ENCODE measurements at places on chromosomes 13 and 19.

GRCh38 chr19:7887408-7888144 is 734 bp upstream of the LRRC8E start:
- DNase-seq: no peak

DNA sequence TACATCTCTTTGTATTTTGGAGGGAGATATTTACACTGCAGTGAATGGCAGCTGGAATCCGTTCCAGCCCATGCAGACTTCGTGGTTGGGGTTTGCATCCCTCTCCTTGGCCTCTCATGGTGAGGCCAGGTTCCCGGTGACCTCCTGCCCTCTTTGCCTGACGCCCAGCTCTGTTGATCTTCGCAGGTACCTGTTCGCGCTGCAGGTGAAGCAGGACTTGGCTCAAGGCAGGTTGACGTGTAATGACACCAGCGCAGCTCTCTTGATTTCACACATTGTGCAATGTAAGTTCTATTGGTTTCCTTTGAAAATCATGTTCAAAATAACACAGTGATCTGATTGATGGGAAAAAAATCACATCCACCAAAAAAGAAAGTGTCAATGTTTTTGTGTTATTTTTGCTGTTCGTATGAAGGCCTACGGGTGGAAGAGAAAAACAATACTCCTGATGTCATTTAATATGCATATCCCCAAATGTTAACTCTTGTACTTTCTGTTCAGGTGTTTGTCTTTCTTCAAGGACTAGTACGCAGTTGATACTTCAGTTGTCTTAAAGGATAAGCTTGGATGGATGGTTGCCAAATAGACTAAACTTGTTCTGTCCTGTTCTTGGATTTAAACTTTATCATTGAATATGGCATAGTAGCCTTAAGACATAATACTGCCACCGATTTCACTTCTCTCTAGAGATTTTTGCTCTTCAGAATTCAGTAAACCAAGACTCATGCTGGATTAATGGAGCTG is 199.1 kb downstream of the STK24 start:
- DNase-seq: no peak

DNA sequence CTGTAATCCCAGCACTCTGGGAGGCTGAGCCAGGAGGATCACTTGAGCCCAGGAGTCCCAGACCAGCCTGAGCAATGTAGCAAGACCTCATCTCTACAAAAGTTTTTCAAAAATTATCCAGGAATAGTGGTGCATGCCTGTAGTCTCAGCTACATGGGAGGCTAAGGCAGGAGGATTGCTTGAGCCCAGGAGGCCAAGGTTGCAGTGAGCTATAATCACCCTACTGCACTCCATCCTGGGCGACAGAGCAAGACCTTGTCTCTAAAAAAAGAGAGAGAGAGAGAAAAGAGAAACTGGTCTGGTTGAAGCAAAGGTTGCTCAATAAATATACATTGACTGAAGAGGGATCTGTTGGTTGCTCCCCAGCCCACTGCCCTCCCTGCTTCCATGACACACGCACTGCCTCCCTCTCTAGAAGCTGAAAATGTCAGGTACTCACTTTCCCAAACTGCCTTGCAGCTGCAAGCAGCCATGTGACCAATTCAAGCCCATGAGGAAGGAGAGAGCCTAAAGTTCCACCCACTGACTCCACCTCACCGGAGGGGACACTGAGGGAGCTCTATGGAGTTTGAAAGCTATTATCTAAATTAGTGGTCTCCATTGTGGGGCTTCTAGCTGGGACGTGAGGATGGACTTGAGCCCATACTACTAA is 14.0 kb downstream of the CEACAM16 start:
- DNase-seq: no peak

DNA sequence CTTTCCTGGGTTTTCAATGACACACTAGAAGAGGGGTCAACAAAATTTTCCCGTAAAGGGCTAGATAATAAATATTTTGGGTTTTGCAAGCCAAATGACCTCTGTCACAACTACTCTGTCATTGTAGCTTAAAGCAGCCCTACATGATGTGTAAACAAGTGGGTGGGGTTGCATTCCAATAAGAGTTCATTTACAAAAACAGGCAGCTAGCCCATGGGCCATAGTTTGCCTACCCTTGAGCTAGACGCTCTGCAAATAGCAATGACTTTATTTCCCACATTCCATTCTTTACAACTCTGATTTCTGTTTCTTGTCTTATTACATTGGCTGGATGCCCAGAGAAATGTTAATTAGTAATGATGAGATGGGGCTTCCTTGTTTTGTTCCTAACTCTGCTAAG is 76.0 kb downstream of the ZNF557 start:
- no peak for DNase-seq

DNA sequence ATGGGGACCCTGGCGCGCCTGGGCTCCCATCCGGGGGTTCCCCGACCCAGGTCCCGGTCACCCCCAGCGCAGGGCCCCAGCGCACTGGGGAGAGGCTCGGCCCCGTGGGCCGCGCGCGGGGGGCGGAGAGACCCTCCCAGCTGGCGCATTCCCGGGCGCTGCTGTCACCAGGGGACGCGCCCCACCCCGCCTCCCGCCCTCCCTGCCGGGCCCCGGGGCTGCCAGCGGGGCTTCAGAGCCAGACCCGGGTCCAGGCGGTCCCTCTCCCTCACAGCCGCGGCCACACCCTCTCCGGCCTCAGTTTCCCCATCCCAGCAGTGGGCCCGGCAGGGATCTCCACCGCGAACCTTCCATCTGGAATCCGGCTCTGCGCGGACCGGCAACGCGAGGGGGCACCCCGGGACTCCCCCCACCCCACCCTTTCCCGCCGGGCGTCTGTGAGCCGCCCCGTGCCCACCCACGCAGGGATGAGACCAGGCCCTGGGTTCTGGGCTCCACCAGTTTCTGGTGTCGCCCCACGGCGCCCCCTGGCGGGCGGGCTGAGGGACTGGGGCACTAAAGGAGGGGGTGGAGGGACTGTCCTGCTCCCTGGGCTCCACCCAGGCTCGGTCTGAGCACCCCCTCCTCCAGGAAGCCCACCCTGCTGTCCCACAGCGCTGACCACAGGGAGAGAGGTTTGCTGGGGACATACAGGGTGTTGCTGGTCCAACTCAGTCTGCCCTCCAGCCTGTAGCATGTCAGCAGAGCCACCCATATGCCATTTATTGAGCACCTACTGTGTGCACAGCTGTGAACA is 878 bp upstream of the ADAMTSL5 start:
- no peak for DNase-seq

DNA sequence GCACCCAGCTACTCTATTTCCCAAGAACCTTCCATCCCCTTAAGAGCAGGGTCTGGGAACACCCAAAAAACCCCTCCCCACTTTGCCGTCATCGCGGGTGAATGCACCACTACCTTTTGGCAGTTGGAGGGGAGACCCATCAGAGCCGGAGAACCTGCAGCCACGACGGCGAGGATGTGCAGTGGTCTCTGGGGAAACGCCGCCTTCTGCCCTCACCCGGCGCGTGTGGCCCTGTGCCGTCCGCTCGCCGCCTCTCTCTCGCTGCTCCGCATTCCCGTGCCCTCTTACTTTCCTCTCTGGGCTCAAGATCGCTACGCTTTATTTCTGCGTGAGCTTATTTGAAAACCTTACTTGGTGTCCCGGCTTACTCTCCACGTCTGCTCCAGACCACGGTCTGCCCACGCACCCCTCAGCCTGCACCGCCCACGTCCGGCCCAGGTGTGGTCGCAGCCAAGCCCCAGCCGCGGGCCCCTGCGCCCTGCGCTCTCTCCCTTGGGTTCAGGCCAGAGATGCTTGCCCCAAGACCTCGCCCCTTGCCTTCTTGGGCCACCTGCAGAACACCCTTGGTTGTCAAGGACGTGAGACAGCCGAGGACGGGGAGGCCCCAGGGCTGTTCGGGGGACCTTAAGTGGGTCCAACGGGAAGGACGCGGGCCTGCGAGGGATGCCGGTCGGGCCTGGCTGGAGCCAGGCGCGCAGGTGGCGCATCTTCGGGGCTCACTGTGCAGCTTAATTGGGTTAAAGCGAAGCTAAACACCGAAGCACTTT is 2.0 kb upstream of the MAB21L1 start:
- no peak for DNase-seq

- peak; percentile 67 for DNase-seq
Observed at GRCh38 chr19:15248648-15249527, 16.6 kb upstream of the EPHX3 start.

GRCh38 chr13:64248371-64249065 is 2832.9 kb upstream of the PCDH20 start:
- DNase-seq: peak; percentile 0

DNA sequence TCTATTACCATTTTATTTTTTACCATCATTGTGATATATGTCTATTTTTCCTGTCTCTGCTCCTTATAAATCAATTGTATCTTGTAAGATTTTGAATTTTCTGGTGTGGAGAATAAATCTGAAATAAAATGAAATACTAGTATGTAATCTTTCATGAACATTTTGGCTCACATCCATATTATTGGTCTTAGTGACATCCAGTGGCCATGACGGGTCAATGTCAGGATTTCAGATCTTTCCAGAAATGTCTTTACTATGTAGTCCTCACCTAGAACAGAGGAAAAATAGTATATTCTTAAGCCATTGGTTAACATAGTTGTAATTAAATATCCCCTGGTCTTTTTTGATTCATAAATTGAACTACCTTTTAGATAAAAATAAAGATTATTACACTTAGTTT is 109.8 kb upstream of the GPC6 start:
- DNase-seq: no peak

DNA sequence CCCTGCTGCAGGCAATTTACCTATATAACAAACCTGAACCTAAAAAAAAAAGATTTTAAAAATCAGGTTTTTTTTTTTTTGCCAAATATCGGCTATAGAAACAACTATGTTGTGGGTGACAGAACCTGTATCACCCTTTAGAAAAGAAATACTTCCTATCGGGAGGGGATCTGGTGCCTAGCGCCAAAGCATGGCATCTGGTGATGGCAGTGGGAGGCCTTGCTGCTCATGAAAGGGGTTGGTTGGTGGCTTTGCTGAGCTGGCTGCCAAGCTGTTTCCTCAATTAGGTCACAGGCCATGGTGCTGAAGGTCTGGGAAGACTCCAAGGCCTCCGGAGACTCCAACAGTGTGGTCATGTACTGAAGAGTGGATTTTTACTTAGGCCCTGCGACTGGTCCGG is 328.5 kb downstream of the KLF5 start:
- no peak for DNase-seq

DNA sequence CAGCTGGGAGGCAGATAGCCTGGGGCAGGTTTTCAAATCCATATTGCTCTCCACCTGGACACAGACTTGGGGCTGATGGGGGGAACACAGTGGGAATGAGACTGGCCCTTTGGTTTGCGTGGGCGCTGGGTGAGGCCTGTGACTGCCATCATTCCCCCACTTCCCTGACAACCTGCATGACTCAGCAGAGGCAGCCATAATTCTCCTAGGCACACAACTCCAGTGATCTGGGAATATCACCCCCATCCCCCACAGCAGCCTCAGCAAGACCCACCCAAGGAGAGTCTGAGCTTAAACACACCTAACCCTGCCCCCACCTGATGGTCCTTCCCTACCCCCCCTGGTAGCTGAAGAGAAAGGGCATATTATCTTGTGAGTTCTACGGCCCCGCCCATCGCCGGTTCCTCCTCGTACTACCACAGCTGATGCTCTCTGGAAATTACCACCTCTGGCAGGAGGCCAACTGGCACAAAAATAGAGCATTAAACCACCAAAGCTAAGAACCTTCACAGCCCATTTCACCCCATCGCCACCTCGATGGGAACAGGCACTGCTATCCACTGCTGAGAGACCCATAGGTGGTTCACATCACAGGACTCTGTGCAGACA is 71.0 kb downstream of the RNF17 start:
- DNase-seq: no peak

DNA sequence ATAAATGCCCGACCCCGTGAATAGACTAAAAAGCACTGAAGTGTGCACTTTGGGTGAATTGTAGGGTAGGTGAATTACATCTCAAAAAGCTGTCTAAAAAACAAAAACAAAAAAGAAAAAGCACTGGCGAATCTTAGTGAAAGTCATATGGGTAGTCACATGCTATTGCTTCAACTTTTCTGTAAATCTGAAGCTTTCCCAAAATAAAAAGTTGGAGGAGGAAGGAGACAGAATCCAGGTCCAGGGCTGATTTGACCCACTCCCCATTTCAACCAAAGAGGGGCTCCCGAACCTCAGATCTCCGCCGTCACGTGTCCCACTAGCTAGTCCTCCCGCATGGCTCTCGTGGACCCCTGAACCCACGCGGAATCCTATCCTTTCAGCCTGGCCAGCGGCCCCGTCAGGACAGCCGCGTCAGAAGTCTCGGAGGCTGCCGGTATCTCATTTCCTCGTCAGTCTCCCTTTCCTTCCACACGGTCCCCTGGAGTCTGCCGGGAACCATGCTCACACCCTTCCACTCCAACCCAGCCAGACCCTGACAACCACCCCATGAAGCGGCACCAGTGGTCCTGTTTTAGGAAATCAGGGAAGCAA is 6.1 kb downstream of the PPP1R12C start:
- no peak for DNase-seq

DNA sequence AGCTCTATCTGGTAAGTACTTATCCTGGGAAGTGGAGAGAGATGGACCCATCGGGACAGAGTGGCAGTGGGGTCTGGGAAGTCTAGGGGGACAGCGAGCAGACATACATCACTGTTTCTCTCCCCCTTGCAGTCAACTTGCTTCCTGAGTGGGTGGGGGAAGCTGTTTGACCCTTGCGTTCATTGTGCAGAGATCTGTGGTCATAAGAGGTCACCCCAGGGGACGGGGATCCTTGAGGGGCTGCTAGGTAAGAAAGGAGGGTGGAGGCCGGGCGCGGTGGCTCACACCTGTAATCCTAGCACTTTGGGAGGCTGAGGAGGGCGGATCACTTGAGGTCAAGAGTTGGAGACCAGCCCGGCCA is 474 bp downstream of the ARHGEF18 start:
- no peak for DNase-seq

- DNase-seq: no peak
Observed at GRCh38 chr19:5961969-5962945, 15.7 kb downstream of the RANBP3 start.

DNA sequence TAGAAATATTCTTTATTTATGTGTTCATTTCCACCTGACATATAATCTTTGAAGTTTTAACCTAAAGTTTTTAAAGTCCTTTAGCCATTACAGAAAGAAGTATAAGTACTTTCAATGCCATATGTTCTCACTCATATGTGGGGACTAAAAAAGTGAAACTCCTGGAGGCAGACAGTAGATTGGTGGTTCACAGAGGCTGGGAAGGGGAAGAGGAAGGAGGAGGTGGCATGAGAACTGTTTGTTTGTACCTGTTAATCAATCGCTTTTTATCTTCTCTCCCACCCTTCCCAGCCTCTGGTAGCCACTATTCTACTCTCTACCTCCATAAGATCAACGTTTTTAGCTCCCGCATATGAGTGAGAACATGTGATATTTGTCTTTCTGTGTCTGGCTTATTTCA is 131.1 kb downstream of the MYO16 start:
- DNase-seq: no peak

DNA sequence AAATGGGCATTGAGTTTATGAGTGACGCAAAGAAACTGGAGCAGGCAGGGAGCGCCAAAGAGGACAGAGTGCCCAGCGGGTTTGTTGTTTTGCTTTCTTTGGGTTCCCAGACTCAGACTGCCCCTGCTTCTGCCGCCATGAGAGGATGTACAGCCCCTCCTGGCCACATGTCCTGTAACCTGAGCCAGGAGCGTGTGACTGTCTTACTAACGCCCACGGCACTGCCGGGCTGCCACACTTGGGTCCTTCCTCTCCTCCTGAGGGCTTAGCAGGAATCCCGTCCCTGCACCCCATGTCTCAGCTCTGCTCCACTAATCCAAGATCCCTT is 80.5 kb downstream of the GPR12 start:
- DNase-seq: peak; percentile 38
